ENCODE measurements at places on chromosomes 6 and 20.
A peak's percentile ranks its signal among the peaks of the same experiment; 100 is the strongest.

DNA sequence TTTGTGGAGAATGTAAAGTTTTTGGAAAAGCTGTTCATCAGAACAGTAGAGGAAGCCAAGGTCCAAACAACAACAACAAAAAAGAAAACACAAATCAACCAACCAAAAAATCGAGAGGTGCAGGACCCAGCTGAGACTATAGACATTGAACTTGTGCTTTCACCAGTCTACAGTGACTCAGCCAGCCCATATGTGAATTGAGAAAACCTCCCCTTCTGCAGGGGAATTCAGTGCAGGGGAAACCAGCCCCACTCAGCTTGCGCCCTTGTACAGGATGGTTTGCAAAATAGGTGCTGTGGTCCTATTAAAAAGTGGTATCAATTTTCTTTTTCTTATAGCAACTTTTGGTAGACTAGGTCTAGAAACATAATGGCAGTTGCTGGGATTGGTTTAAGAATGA lies 21.3 kb downstream of the MLIP start:
- DNase-seq: no peak

- no peak for DNase-seq
Measured at GRCh38 chr6:105769987-105770386, 316.1 kb upstream of the PRDM1 start.

GRCh38 chr6:43942011-43942442 lies 172.0 kb downstream of the VEGFA start:
- peak; percentile 72 for DNase-seq

- DNase-seq: no peak
Measured at GRCh38 chr6:28960846-28961500, 37.2 kb upstream of the TRIM27 start.

- DNase-seq: no peak
Measured at GRCh38 chr6:134389129-134389528, 71.2 kb upstream of the SGK1 start.

DNA sequence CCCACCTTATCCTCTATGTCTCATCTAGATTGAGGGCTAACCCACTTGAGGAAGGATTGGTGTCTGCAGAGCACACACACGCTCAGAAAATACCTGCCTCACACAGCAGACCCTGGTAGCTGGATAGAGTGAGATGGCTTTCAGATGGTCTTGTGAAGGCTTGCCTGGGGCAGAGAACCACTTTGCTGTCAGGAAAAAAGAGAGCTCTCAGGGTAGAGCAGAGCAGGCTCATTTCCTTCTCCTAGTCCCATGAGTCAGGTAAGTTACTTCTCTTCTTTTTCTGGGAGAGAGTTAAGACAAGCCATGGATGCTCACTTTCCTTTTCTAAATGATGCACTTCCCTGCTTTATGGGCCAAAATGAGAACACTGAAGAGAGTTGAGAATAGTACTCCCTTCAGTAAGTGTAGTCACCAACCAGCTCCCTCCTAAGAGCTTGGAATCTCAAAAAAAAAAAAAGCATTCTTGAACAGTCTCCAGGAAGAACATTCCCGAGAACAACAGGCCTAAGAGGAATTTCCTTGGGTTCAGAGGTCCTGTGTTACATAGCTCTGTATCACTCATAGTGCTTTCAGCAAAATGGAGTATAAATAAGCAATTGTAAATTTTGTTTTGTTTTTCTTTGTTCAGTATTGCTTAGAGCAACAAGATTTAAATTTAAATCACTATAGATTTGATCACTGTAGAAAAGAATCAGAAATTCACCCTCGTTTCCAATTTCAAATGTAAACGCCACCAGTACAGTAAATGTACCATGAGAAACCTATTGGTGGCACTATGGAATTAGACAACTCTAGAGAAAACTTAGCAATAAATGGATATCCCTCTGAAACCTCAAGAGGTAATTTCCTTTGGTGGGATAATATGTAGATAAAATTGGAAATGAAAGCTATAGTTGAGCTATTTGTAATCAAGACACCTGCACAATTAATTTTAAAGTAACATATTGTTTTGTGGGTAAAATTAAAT lies 530.3 kb downstream of the RFPL4B start:
- DNase-seq: no peak

- DNase-seq: no peak
Measured at GRCh38 chr20:53171065-53171464, 198.9 kb downstream of the TSHZ2 start.

- no peak for DNase-seq
Measured at GRCh38 chr6:114247101-114247500, 95.7 kb downstream of the HS3ST5 start.

GRCh38 chr6:157034436-157035230 lies 257.5 kb downstream of the ARID1B start:
- no peak for DNase-seq

GRCh38 chr20:53365076-53365475 lies 228.6 kb downstream of the ZNF217 start:
- no peak for DNase-seq

GRCh38 chr20:22904905-22905304 lies 130.2 kb upstream of the SSTR4 start:
- no peak for DNase-seq

- DNase-seq: no peak
Measured at GRCh38 chr20:33377366-33377765, 24.0 kb downstream of the CDK5RAP1 start.

DNA sequence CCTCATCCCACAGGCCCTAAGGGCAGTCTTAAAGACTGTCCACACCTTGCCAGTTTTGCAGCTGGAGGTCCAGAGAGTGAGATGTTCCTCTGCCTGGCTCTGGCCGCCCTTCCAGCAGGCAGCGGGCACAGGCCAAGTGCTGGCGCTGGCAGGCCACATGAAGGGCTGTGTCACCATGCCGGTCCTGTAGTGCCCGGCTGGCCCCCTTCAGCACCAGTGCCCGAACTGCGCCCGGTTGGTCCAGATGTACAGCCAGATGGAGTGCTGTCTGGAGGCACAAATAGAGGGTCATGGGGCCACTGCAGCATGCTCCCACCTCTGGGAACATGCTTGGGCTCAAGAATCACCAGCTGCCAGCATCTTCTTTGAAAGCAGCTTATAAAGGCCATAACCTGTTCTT lies 3.8 kb downstream of the NFKBIE start:
- DNase-seq: no peak

- DNase-seq: no peak
Measured at GRCh38 chr6:112383191-112383590, 36.1 kb downstream of the RFPL4B start.

- DNase-seq: no peak
Measured at GRCh38 chr20:16758454-16759180, 10.5 kb downstream of the OTOR start.

GRCh38 chr6:51266604-51267003 lies 447.9 kb downstream of the TFAP2B start:
- DNase-seq: no peak

GRCh38 chr6:33955566-33955965 lies 151.8 kb upstream of the MLN start:
- DNase-seq: no peak

DNA sequence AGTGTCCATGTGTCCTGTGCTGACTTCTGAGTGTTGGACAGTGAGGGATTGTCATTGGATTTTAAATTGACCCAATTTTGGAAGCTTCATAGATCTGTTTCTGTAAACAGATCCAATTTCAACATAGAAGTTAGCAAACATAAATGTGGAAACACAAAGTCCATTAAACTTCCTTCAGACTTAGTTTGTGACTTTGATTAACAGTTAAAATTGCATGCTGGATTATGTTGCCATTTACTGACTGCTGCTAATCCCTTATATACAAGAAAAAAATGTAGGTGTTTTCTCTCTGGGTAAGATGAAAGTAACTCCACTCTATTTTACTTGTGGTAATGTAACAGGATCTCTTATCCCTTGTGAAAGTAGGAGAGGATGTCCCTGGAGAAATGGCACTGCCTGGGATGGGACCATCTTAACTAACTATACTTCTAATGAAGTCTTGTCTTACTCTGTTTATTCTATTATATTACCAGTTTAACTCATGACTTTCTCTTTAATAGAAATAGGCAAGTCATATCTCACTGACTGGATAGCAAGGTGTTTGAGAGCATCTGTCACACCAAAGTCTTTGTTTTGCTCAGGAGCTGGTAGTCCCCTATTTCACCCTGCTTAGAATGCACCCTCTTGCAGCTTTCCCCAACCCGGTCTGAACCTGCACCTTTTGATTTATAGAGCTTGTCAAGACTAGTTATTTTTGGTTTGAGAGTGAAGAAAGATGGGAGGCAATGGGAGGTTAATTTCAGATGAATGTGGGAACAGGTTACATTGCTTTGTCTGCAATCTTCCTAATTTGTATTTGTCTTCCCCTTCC lies 7.2 kb downstream of the TPX2 start:
- no peak for DNase-seq

DNA sequence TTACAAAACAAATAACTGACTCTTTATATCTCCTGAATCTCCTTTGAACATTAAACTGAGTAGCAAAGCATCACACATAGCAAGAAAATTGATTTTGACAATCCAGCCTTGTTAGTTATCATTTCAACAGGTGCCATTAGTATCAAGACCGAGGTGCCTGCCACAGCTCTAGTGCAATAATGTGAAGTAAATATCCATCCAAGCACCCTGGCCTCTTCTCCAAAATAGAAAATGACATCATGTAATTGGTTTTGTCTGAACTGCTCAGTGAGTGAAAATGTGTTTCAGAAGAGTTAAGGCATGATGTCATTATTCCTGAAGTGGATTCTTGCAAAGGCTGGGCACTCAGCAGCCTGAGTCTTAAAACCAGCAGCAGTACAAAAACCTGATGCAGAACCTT lies 341.4 kb downstream of the PLCB1 start:
- no peak for DNase-seq

DNA sequence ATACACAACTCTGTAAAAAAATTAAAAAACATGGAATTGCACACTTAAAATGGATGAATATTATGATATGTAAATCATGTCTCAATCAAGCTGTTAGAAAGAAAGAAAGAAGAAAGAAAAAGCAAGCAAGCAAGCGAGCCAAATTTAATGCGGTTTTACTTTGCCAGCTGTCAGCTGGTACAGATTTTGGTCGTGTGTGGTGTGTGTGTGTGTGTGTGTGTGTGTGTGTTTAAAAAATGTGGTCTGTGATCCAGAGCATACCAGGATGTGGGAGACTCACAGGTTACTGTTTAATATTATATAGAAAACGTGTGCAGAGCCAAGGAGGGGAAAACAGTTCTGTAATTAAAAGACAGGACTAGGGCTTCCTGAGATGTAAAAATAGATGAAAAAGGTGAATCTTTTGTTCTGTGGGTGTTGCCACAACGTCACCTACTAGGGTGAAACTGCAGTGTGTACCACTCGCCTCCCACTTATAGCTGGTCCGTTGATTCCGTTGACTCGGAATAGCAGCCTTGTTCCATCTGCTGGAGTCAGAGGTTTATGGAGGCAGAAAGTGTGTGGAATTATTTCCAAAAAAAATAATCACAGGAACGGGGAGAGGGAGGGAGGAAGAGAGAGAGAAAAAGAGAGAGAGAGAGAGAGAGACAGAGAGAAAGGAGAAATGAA lies 197.7 kb downstream of the BCAS1 start:
- DNase-seq: no peak

DNA sequence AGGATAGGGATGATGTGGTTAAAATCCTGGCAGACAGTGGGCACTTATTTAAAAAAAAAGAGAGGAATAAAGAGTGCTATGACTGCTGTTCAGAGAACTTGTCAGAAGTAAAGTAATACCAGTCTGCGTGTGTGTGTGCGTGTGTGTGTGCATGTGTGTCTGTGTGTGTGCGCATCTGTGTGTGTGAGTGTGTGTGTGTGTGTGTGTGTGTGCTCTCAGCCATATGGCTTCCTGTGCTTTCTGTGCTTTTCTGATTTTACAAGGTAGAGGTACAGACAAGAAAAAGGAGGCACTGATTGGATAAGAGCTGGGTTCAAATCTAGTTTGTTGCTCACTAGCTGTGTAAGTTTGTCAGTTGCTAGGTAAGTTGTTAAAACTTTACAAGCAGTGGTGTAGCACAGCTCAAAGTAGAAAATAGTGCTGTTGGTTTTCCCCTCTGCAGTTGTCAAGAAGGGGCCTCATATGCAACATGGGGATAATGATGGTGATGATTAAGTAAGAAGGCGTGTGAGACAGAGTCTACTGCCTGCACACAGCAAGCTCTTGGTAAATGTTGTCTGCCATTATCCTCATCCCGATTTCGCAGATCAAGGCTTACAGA lies 155.3 kb upstream of the ZNF217 start:
- no peak for DNase-seq

GRCh38 chr6:50845499-50846143 lies 26.9 kb downstream of the TFAP2B start:
- no peak for DNase-seq

GRCh38 chr6:159321267-159321666 lies 152.1 kb downstream of the FNDC1 start:
- no peak for DNase-seq

GRCh38 chr6:11467364-11467763 lies 70.2 kb upstream of the TMEM170B start:
- no peak for DNase-seq

DNA sequence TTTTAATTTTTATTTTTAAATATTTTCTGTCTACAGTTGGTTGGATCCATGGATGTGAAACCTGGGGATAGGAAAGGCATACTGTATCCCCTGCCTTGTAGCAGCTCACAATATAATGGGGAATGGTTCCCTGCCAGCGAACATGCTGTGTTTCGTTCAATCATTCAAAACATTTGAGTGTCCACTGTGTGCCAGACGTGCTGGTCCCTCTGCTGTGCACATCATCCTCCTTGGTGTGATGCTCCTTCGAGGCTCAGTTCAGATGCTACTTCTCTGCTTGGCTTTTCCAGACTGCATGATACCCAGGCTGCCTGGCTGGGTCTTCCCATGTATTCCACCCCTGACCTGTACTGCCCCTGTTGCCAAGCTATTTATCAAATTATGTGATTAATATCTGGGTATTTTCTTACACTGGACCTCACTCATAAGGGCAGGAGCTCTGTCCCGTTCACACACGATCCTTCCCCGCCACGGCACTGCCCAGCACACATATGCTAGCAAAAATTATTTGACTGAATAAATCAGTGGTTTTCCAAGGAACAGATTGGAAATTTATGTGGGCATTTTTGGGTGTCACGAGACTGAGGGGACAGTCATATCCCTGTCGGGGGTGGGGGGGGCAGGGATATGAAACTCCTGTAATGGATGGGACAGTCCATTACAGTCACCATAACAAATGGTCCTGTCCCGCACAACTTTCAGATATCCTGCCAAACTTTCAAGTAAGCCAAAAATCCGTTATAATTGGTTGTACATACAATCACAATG lies 4.9 kb downstream of the SDCBP2 start:
- peak; percentile 64 for DNase-seq

- DNase-seq: no peak
Measured at GRCh38 chr6:116381000-116381399, 10.3 kb downstream of the DSE start.

All from mesenteric fat pad (tissue), 1 donor.